ENCODE measurements at places on chromosomes 1 and 21.

- no peak for DNase-seq
Measured at GRCh38 chr1:43009274-43009673, 50.6 kb upstream of the SLC2A1 start.

GRCh38 chr1:230416430-230416829, 9.7 kb downstream of the PGBD5 start:
- no peak for DNase-seq

- DNase-seq = no peak
Measured at GRCh38 chr1:231890791-231891190, 264.2 kb downstream of the DISC1 start.

GRCh38 chr1:85894651-85895050, 186.4 kb upstream of the ZNHIT6 start:
- DNase-seq = peak; percentile 38

DNA sequence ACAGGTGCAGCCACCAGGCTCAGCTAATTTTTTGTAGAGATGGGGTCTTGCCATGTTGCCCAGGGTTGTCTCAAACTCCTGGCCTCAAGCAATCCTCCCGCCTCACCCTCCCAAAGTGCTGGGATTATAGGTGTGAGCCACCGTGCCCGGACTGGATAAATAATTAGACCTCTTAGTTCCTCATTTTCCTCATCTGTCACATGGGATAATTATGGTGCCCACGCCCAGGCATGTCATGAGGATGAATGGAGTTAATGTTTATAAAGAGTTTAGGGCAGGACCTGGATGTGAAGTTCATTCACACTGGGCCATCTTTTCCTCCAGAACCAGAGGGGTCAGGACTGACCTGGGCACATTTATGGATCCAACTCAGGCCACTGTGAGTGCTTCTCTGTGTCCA, 23.7 kb downstream of the PADI3 start:
- peak; percentile 17 for DNase-seq

DNA sequence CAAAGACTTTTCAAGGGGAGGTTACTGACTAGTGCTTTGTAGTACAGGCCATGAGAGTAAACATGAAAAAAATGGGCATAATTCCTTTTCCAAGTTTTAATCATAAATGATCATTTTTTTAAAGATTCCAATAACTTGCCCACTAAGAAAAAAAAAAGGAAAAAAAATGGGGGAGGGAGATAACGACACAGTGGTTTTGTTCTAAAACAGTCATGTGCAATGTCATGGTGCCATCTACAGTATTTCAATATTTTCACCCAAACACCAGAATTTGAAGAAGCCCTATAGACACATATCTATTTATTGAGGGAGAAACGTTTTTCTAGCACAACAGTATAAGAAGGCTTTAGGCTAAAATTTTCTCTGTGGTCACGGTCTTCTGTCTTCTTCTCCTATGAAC, 250.2 kb downstream of the LTN1 start:
- no peak for DNase-seq

- no peak for DNase-seq
Measured at GRCh38 chr1:111236379-111236778, 8.9 kb downstream of the CHI3L2 start.

DNA sequence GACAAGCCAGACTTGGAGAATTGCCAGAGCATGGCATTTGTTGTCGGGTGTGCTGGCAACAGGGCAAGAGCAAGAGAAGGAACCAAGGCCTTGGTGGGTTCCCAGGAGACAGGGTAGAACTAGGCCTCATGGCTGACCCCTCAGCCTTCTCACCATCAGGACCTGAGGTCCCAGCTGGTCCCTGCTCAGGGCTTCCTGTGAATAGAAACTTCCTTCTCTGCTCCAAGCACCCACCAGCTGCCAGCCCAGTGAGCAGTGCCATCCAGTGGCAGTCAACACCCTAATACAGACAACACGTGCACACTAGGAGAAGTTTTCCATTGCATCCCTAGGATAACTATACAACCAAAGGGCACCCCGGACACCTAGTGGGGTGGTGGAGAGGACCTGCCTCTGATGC, 22.8 kb downstream of the S100A6 start:
- no peak for DNase-seq

DNA sequence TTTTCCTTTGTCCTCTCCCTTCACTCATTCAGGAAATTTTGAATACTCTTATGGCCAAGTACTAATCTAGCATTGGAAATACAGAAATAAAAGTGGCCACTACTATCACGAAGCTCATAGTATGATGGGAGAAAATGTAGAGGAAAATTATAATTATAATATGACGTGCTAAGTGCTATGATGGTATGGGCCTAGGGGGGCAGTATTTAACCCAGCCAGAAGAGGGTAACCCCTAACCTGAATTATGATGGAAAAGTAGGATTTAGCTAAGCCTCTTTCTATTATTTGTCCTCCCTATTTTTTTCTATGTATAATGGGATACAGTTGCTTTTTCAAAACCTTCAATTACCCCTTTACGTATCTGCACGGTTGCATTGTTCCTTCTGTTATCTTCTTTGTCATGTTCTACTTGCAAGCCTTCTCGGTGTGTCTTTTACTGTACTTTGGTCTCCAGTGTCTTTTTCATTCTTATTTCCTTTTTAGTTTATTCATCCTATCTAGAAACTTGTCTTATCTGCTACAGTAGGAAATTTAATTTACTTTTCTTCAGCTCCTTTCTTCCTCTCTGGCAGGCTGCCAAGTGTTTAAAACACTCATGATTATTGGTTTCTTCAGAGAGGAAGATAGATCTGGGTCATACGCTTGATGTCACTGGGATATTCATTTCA, 88.8 kb upstream of the GPR52 start:
- peak; percentile 4 for DNase-seq

DNA sequence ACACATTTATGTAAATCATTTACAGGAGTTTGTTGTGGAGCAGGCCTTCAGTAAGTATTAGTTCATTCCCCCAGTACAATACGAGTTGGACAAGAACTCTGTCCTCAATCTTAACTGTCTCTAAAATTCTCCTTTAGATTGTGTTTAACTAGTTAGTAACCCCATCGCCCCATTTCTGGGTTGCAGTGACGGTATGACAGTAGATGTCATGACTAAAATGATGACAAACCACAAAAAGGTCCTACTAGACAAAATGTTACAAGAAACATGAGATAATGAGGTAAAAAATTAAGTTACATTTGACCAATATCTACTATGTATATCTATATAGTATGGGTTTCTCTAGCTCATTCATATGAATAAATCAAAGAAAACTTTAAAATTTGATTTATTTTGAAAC, 41.1 kb downstream of the CD58 start:
- DNase-seq = no peak

DNA sequence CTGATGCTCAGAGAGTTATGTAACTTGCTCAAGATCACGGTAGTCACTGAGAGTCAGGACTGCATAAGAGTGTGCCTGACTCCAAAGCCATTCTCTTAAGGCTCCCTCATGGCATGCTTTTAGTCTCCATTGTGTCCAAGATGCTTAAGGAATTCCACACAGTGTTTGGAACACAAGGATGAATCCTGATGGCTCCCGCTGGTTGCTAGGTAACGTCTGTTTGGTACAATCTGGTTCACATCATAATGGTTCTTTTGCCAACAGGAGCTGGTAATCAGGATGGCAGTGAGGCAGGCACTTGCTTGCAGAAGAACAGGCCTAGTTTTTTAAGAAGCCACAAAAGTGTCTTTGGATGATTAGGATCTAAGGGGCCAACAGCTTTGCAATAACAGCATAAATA, 436.5 kb upstream of the DAB1 start:
- no peak for DNase-seq

- no peak for DNase-seq
Measured at GRCh38 chr1:174049514-174049913, 27.4 kb upstream of the RC3H1 start.

DNA sequence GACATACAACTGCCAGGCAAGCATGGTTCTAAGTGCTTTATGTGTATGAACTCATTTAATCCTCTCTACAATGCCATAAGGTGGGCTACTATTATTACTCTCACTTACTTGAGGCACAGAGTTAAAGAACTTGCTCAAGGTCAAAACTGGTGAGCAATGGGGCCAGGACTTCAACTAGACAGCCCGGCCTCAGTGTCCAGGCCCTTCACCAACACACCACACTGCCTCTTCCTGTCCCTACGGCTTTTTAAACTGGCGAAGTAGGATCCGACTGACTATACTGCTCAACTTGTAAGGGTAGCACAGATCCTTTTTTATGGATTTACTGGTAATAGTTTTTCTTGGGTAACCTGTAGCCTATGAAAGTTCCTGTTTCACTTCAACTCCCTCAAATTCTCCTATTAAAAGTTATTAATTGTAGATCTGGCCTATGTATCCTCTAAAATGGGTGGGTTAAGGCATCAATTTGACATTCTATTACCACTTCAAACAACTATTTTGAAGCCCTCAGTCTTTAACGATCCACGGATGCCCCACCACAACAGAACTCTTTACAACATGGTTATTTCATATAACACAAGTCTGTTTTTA, 4.3 kb downstream of the ERRFI1 start:
- DNase-seq = no peak

DNA sequence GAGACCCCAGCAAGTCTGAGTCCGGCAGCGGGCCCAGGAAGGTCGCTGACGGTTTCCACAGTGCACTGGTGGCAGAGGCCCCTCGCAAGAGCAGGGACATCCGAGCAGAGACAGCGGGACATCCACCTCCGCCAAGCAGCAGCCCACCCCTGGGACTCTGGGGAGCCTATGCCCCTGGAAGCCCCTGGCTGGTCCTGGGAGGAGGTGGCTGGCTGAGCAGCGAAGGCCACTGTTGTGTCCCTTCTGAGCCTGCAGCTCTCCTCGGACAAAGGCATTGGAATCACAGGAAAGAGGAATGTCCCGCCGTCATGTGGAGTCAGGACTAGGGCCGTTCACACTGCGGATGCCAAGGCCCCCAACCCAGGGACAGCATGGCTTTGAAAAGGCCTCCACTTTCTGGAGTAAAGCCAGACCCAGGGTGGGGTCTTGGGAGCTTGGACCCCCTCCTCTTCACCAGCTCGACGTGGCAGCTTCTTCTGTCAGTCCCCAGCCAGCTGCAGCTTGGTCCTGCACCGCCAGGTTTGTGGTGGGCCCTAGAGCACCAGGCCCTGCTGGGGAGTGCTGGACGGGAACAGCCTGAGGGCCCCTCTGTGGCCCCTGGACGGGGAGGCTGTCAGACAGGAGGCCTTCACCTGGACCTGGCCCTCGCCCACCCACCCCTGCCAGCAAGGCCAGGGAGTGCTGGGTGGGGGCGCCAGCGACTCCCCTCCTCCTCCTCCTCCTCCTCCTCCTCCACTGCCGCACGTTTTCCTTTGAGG, 1.4 kb downstream of the MEGF6 start:
- no peak for DNase-seq

DNA sequence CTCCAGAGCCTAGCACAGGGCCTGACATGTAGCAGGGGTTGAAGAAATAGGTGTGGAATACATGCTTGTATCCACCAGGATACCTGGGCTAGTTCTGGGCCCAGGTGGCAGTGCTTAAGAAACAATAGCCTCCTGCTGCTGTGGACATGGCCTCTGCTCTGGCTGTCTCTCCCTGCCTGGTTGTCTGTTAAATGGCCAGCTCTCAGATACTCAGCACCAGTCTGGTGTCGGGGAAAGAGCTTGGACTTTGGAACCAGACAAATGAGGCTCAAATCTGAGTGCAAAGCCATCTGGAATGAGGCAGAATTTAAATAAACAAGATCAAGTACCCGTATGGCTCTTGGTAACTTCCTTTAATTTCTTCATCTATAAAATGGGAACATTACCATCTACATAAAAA, 31.5 kb downstream of the SESN2 start:
- no peak for DNase-seq

- no peak for DNase-seq
Measured at GRCh38 chr1:58864654-58865053, 80.8 kb upstream of the JUN start.

DNA sequence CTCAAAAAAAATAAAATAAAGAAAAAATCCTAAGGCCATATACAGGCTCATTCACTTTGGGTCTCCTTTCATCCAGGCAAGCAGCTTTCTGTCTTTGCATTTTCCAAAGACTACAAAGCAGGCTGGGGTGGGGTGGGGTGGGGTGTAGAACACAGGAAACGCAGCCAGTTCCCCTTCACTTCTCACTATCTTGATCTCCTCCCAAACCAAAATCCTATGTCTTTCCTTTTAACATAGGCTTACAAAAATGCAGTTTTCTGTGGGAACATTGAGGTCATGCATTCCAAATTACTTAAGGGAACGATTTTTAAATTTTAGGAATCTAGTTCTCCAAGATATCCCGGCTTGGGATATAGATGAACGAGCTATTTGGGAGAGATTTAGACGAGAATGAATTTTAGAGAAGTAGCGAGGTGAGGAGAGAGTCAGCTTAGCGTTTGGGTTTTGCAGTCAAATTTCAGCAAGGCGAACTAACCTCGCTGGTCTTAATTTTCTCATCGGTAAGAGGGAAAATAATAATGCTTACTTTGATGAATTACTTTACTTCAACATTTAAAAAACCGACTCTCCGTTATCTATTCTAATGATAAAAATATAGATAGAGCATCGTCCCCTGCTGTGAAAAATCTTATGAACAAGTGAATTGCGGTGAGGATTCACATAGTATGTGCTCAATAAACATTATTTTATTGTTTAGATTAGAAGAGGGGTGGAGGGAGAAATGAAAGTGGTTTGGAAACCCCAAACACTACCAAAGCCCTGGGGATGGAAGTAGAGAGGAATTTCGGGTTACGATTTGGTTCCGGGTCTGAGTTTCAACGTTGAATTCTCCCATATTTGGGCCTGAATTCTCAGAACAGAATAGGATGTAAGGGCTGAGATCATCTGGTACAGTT, 735 bp upstream of the STX12 start:
- no peak for DNase-seq

- DNase-seq = no peak
Measured at GRCh38 chr1:95753382-95754016, 519.5 kb downstream of the RWDD3 start.

DNA sequence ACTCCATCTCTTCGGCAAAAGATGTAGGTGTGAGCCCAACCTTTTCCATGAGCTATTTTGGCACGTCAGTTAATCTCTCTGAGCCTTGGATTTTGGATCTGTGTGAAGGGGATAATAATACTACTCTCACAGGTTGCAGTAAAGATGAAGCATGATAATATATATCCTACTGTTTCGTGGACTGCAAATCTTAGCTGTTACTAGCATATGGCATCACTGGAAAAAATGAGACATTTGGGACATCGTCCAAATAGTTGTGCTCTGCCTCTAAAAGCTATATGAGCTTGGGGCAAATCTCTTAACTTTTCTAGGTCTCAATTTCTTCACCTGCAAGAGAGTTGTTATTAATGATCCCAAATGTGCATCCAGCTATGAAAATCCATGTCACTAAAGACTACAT, 147.4 kb upstream of the ZRANB2 start:
- DNase-seq = no peak

- no peak for DNase-seq
Measured at GRCh38 chr1:100039591-100039990, 69.8 kb downstream of the SLC35A3 start.

GRCh38 chr1:119883826-119884225, 12.5 kb downstream of the ADAM30 start:
- DNase-seq = no peak

DNA sequence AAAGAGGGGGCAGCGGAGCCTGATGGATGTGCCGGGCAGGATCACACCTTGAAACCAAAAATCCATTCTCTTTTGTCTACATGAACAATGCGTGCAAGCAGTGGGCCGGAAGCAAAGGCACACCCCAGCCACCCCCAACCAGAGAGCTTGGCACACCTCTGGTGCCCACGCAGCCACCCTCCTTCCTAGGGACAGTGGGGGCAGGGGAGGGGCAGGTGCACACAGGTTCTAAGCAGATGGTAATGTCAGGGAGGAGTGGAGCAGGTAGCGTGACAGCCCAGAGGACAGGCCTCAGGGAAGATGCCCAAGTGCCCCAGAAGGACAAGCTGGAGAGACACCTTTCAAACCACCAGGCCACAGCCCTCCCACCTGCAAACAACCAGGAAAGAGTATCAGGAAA, 36.5 kb downstream of the SYF2 start:
- no peak for DNase-seq

- DNase-seq = peak; percentile 35
Measured at GRCh38 chr1:67211589-67212563, 45.6 kb downstream of the IL23R start.
